ENCODE measurements at places on chromosomes 7 and 10.

- no peak for DNase-seq
These were observed 16.9 kb downstream of the HBP1 start for GRCh38 chr7:107185716-107186115.

DNA sequence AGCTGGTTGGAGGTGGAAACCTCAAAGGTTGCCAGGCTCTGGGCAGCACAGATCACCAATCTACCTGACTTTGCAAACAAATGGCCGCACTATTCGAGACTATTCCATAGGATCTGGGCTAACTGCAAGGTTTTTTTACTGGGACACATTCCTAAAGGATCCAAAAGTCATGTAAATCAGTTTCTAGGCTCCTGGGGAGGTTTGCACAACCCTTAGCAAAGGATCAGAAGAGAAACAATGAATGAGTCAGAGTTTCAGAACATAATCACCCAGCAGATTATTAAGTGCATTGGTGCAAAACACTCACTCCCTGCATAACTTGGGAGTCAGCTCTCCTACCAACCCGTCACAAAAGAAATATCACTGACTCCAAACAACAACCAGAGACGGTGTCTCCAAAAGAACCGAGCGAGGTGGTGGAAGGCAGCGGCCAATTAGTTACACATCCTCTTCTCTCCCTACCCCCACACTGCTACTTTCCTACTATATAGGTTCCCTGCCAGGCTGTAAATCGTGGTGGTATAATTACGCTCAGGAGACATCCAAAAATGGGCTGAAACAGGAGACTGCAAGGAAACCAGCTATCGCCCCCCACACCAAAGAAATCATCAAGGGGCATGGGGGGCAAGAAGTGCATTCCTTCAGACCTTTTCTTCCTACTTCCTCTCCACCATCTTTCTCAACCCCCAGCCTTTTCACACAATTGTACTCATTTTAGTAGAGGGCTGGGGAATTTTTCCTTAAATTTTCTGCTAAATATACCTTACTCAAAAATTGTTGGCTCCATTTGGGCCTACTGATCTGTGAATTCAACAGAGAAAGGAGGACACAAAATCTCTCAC is 3.2 kb downstream of the UBE2H start:
- DNase-seq = peak; percentile 54

GRCh38 chr7:85275204-85275603 is 88.3 kb upstream of the SEMA3D start:
- no peak for DNase-seq

GRCh38 chr10:114879541-114880158 is 58.1 kb downstream of the FHIP2A start:
- peak; percentile 48 for DNase-seq

- no peak for DNase-seq
These were observed 40.2 kb downstream of the NUP205 start for GRCh38 chr7:135597926-135598305.

DNA sequence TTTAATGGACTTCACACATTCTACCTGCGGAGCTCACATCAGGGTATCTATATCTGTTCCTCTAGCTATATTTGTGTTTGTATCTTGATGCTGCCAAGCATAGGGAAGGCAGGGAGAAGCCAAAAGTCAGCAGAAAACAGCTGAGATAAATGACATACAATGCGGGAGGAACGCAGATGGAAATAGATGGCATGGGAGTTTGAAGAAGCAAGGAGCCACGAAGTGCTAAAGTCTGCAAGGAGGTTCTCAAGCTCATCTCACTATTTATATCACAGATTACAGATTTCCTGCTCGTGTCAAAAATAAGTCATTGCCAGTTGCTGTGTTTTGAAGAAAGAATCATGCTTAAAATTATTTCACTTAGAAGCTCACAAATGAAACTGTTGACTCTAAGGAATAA is 180.5 kb downstream of the DPP6 start:
- DNase-seq = no peak

GRCh38 chr10:63219749-63220148 is 86.6 kb downstream of the NRBF2 start:
- no peak for DNase-seq

DNA sequence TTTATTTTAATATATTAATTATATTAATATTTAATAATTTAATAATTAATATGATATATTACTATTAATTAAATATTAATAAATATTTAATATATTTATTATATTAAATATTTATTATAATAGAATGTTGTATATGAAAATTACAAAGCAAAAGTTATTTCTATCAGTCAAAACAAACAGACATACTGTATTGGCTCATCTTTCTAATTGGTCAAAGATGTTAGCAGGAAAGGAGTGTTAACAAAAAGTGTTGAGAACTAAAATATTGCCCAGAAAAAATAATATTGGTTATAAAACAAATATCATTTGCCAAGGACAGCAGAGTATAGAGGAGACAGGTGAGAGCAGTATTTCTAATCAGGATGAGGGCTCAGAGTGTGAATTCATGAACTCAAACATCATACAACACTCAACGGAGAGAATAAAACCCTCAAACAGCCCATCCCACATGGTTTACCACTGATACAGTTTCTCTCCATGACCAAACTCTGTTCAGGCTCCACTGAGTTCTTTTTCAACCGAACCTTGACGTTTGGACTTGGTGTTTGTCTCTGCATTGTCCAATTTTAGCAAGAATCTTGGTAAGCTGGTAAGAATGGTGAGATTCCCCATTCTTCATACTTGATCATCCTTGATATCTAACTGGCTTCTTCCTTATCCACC is 58.0 kb downstream of the TSPAN12 start:
- DNase-seq = peak; percentile 20

DNA sequence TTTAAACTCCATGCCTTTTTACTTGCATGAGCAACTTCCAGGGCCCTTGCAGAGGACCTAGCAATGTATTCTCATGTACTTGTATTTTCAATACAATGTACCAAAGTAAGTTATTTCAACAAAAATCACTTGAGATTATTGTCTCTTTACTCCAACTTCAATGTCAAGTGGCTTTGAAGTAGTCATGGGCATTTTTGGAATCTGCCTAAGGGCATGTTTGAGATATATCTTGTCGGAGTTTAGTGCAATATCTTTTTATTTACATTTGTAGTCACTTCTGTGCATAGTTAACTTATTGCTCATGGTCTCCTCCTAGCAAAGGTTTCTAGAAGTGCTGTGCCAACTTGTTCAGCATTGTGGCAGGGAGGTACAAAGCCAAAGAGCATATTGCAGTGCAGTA is 508.7 kb upstream of the SEMA3D start:
- no peak for DNase-seq

GRCh38 chr10:107529350-107529749 is 364.8 kb upstream of the SORCS1 start:
- DNase-seq = no peak

DNA sequence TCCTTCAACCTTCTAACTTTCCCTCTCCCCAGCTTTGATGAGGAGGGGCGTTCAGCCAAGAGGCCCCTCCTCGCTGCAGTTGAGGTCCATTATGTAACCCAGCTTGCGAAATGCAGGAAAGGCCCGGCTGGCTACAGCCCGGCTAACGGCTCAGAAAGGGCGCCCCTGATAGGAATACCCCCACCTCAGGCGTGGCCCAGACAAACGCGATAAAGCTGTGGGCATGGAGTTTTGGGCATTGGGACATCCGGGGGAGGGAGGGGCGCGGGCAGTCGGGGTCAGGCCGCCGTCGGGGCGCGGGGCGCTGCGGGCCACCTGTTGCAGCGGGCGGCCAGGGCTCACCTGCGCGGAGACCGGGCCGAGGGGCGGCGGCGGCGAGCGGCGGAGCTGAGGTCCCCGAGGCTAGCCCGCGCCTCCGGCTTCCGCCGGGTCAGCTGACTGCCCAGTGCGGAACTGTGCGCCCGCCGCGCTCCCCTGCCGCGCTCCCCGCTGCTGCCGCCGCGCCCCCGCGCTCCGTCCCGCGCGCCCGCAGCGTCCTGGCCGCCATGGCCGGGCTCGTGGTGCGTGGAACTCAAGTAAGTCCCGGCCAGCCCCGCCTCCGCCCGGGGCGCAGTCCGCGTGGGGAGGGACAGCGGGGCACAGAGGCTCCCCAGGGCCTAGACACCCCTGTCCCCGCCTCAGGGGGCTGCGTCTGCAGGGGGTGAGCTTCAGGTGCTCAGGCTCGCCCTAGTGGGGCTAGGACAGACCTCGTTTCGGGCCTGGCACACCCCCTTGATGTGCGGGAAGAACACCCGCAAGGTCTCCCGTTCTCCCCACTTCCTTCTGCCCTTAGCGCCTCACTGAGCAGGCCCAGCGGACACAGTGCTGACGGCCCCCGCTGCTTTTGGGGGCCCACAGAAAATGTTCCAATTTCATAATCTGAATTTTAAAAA is at the start of gene LRMDA:
Gene LRMDA (plus strand): TSS at position 445 of the 932 bp plus-strand sequence.
- DNase-seq = peak; percentile 46

DNA sequence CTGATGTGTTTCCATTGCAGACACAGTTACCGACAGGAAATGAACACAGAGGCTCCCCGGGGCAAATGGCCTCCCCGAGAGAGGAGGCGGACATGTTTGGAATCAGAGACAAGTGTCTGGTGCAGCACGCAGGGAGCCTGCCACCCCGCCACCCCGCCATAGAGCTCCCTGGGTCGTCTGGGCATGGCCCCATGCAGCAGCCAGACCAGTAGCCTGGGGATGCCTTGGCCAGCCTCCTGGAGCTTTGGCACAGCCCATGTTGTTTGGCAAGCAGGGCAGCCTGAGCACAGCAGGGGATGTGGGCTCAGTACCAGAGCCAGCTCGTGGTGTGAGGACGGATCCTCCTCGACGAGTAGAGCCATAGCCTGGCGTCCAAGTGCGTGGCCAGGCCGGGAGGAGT is 80.8 kb downstream of the NKX6-2 start:
- DNase-seq = no peak

DNA sequence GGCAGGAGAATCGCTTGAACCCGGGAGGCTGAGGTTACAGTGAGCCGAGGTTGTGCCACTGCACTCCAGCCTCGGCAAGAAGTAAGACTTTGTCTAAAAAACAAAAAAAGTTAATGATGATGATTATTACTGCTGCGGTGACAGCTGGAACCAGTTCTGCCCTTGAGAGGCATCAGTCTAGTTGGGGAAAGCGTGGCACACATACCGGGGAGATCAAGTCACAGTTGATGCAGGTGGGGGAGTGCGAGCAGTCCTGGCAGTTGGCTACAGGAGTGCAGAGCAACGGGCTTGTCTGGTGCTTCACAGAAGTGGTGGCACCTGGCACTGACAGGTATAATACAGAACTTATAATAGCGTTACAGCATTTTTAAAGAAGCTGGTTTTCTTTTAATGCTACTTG is 173.0 kb downstream of the ARHGAP21 start:
- no peak for DNase-seq

GRCh38 chr7:1032536-1033181 is 11.7 kb upstream of the GPR146 start:
- no peak for DNase-seq

GRCh38 chr7:103573479-103574058 is 127.6 kb upstream of the SLC26A5 start:
- DNase-seq = peak; percentile 57

- no peak for DNase-seq
These were observed 164.9 kb upstream of the AGR3 start for GRCh38 chr7:17046666-17047065.

- no peak for DNase-seq
These were observed 17.1 kb upstream of the MACROH2A2 start for GRCh38 chr10:70035531-70035930.

DNA sequence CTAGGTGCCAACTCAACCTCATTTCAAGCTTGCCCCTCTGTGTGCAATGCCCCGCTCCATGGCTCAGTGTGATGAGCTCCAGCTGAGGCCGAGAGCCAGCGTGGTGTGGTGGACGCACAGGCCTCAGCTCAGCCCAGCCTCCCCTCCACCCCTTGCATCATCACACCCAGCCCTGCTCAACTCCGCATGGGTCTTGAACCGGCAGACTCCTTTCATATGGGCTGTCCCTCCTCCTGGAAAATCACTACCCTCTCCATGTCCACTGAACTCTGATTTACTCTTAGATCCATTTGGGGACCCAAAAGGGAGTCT is 16.6 kb upstream of the SLC18A3 start:
- no peak for DNase-seq

GRCh38 chr7:105715528-105715927 is 134.2 kb upstream of the EFCAB10 start:
- no peak for DNase-seq

- no peak for DNase-seq
These were observed 14.1 kb upstream of the CSGALNACT2 start for GRCh38 chr10:43124094-43124521.

DNA sequence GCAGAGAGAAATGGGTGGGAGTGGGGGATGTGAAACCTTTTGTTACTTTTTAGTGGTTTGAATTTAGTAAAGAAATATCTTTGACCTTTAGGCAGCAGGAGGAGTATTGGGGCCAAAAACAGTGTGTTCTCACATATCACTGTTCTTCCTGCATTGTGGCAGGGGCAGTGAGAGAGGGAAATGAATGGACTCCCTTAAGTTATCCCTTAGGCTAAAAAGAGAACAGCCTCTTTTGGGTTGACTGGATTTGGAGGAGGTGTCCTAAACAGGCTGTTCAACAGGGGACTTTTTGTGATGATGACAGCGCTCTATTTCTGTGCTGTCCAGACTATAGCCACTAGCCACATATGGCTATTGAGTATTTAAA is 22.3 kb downstream of the ZNF775 start:
- no peak for DNase-seq

DNA sequence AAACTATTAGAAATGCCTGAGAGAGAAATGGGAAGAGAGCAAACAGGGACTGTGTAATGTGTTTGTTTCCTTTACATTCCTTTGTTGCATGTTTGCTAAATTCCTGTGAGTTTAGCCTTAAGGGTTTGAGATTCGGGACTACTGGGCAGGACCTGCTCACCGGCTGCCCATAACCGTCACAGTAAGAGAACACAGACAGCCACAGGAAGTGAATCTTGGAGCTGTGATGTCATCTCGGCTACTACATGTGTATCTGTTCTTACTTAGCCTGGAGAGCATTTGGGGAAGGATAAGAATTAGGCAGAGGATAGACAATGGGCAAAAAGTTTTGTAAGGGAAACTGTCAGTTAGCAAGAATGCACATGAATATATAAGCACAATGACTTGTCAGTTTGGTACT is 485.1 kb upstream of the KLF6 start:
- no peak for DNase-seq

GRCh38 chr10:62005687-62006086 is 104.2 kb downstream of the ARID5B start:
- DNase-seq = no peak

DNA sequence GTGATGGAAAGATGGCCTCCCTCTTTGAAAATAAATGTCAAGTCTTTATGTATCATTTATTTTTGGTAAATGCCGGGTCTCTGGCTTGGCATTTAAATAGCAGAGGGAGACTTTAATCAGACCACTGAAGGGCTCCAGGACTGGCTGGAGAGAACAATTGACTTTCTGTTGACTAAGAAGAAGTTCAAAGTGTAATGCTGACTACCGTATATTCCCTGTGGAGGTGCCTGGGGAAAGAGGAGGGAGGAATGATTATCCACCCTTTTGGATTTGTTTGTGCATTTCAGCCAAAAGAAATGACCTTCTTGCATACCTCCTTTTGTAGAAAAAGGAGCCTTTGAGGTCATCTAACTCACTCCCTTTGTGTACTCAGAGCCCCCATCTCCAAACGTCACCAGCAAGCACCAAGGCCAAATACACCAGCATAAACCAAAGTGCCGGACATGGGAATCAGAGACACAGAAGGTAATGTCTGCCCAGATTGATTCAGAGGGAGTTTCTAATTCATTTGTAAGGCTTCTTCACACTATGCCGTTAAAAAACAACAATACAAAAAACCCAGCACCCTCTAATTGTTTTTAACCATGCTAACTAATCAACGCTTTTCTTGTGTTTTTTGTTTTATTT is 75.2 kb downstream of the PRLHR start:
- DNase-seq = no peak

- no peak for DNase-seq
These were observed 18.2 kb downstream of the GPR141 start for GRCh38 chr7:37701769-37702168.

Data from retina (tissue), 1 donor.